NCI-H2081 treated with DMSO at 0.1 percent for 48 hours (cell line): ENCODE measurements at places on chromosomes 3 and 15.

GRCh38 chr15:32767236-32767635, 49.4 kb downstream of the GREM1 start:
- DNase-seq = no peak

GRCh38 chr3:152051501-152052404, 178.3 kb downstream of the SUCNR1 start:
- DNase-seq = peak; percentile 46

DNA sequence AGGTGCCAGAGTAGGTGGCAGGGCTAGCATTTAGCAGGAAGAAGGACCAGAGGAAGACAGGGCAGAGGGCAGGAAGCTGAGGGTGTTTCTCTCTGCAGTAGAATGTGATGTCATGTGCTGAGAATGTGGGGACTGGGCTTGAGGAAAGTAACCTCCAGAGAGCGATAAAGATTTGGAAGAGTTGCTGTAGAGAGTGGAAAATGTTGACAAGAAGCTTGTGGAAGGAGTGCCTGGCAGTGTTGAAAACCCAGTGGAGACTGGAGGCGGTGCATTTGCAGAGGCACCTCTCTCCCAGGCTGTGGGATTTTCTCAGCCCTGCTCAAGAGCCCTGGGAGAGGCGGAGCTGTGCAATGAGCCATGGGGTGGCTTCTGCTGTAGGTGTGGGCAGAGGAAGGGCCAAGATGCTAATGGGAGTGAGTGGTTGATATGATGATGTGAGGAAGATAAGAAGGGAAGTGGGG, 54.8 kb downstream of the MESD start:
- DNase-seq = no peak

DNA sequence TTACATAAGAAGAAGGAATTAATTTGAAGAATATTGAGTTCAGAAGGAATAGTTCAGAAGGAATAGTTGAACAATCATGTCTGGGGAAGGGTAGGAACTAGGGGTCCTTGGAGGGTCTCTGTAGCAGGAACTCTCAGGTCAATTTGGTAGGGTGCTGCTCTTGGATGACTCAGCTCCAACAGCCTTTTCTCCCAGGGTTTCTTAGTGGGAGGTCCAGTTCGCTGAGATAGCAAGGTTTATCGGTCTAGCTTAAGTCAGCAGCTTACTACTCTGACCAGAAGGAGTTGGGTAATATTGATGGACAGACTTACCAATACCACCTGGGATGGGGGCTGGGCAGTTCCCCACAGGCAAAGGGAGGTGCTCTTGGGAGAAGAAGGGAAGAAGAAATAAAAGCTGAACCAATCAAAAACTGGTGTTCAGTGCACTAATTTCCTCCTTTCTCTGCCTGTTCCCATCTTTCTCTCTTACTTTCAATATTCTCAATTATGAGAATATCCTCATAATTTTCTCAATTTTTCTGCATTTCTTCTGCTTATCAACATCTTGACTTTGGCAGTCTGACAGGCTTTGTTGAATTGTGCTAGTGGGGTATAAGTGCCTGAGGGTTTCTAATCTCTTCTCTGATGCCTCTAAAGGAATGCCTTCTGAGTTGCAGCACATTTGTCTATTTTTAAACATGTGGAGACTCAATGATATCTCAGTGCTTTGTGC, 14.4 kb upstream of the MITF start:
- no peak for DNase-seq

- DNase-seq = no peak
These were observed 39.6 kb upstream of the CTNNB1 start for GRCh38 chr3:41159588-41160189.

DNA sequence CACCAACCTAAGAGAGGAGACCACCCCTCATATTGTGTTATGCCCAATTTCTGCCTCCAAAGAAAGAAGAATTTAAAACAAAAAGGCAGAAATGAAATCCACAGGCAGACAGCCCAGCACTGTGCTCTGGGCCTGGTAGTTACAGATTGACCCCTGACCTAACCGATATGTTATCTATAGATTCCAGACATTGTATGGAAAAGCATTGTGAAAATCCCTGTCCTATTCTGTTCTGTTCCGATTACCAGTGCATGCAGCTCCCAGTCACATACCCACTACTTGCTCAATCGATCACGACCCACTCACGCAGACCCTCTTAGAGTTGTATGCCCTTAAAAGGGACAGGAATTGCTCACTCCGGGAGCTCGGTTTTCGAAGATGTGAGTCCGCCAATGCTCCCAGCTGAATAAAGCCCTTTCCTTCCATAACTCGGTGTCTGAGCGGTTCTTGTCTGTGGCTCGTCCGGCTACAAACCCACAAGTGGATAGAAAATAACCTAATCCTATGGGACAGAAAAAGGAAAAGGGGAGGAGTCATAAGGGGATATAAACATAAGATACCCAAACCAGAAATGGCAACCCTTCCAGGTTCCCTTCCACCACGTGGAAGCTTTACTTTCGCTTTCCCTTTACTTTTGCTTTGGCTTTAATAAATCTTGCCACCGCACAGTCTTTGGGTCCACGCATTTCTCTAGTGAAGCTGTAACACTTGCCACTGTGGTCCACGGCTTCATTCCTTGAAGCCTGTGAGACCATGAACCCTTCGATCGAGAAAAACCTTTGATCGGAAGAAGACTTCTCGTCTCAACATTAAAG, 1.7 kb upstream of the CFAP91 start:
- DNase-seq = no peak

DNA sequence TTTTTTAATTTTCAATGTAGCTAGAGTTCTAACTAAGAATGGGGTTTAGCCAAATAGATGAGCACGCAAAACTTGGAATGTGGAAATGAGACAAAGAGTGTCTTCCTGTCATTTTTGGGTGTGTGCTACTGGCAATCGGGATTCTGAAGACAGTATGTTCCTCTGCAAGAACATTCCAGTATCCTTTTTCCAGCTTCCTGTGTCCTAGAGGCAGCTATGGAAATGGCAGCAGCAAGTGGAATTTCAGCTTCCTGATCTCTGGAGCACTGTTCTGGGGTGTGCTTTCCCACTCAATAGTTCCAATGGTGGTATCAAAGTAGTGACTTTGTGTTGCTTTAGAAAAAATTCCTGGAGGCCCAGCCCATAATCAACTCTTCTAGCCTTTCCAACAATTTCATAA, 642.9 kb upstream of the KCNMB2 start:
- no peak for DNase-seq

- no peak for DNase-seq
These were observed 2.8 kb upstream of the XCR1 start for GRCh38 chr3:46029953-46030543.

DNA sequence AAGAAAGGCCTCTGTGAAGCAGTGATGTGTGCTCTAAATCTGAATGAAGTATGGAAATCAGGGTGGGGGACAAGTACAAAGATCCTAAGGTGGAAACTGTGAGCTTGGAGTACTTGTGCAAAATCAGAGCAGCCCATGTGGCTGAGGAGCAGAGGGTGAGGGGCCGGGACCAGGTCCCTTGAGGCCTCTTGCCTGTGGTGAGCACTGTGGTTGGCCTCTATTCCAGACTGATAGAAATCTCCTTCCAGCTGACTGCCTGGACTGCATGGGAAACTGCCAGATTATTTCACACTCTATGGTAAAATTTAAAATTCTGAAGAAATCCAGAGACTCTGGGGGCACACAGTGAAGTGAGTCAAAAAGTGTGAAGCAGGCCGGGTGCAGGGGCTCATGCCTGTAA, 81.4 kb downstream of the TM4SF4 start:
- DNase-seq = no peak

GRCh38 chr3:159182961-159183360, 381.1 kb downstream of the MFSD1 start:
- DNase-seq = no peak

- DNase-seq = no peak
These were observed 40.8 kb downstream of the CLSTN2 start for GRCh38 chr3:139975594-139976365.

DNA sequence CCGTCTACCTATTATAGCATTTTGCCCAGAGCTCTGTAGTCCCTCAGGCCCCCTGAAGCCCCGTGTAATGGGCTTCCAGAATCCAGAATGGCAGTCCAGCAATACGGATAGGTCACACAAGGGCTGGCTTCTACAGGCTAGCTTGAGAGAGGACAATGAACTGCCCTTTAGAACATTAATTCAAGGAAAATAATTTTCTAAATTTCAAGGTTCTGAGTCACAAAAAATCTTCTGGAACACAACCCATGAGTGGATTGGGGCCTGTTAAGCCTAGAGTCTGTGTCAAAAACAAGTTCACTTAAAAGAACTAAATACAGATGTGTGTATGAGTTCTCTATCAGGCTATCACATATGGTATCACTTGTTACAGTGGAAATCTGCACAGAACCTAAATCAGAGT, 28.8 kb downstream of the DCP1A start:
- DNase-seq = no peak

DNA sequence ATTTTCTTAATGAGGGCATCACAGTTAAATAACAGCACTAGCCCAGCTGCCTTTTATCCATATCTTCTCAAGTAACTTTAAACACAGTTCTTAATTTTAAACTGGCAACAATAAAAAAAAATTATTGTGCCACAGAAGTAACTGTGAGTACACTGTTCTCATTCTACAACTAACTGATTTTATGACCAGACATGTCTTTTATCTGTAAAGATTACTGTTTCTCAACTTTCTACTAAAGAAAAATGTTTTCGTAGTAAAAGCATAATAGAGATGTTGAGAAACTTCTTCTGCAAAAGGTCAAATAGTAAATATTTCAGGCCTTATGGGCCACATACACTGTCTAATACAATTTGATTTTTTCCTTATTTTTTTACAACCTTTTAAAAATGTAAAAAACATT, 32.0 kb downstream of the PLOD2 start:
- no peak for DNase-seq

GRCh38 chr15:42137461-42138261, 18.8 kb downstream of the PLA2G4F start:
- DNase-seq = no peak

DNA sequence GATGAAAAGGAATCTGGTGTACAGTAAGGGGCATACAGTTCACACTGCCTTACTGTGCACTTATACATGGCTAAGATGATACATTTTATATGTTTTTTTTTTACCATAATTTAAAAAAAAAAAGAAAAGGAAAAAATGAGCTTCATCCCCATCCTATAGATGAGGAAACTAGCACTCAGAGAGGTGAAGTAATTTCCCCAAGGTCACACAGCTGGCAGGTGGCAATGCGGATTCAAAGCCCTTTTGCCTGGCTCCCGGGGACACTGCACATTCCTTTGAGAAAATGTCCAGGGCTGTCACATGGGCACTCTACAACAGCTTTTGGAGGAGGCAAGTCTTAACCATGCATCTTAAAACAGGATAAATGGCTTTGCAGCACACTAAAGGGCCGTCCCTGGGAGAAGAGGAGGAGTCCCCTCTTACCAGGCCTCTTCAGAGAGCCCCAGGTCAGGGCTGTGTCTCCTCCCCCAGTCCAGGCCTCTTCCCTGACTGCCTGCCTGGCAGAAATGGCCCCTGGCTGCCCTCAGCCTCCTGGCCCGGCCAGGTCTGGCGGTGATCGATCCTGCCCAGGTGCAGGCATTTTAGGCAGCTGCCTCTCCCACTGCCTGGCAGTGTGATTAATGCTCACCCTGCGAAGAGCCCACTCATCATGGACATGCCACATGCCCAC, 95.1 kb upstream of the LINGO1 start:
- no peak for DNase-seq

- peak; percentile 63 for DNase-seq
These were observed 77.7 kb downstream of the CEMIP start for GRCh38 chr15:80856809-80857377.

DNA sequence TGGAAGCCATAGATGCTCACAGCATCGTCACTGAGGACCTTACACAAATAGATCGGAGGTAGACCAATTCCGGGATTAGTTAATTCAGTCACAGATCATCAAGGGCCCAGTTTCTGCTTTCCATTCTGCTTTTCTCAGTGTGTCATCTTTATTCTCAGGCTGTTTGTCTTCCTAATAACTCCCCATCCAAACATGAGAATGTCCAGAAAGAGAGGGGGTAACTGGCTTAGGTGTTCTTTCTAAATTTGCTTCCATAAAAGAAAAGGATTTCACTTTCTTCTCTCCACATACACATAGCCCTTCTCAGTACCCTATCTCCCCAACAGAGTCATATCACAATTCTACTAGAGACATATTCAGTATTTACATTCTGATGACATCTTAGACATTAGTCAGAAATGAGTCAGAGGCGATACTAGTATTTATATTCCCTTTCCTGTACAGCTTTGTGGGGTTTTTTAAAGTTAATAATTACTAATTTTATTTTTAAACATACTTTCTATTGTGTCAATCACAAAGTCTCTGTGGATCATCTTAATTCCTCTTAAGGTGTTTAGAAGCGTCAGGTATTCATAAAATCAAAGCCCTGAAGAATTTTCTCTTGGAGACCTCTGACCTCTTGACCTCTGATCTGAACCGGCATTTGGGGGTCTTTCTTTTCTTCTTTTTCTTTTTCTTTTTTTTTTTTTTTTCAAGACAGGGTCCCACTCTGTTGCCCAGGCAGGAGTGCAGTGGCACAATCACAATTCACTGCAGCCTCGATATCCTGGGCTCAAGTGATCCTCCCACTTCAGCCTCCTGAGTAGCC, 24.3 kb upstream of the IL12A start:
- no peak for DNase-seq

GRCh38 chr15:98422130-98422478, 226.2 kb upstream of the IGF1R start:
- DNase-seq = no peak

GRCh38 chr15:85681386-85681785, 113.3 kb downstream of the KLHL25 start:
- DNase-seq = no peak

DNA sequence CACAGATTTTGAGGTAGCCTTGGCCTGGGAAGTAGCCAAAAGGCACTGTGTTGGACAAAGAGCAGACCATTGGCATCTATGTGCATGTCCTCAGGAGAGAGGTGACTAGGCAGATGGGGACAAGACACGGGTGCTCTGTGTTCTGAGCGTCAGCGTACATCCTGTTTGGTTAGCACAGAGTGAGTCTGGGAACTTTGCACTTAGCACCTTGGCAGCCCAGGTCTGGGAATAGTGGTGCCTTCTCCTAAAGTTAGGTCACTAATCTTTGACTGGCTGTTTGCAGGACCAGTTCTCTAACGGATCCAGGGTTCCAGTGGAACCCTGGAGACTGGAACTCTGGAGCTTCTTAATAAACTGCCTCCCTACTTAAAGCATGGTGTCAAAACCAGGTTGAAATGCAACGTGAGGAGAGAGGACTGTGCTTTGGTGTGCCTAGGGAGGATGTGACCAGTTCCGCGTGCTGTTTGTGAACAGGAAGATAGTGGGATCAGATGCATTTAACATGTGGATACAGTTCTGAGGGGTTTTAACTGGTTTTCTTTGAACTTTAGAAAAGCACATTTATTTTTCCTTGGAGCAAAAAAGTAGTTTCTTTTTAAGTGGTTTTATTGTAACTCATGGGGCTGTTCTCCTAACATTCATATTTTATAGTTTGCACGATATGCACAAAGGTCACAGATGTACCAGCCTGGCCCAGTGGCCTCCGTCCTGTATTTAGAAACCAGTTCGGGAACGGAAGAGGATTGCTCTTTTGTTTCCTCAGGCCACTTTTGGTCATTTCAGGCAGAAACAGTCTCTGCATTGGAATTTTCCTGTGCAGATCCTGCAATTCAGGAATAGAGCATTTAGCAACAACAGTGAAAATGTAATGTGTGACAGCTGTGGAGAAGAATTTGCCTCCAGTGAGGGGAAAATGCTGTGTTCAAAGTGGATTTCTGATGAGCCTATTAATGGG, 48.8 kb downstream of the ABHD2 start:
- DNase-seq = no peak

GRCh38 chr3:58175187-58175436, 35.7 kb downstream of the DNASE1L3 start:
- no peak for DNase-seq
